ENCODE measurements at places on chromosomes 12 and 14. TPM values are rescaled to one million over a fixed set of nuclear protein-coding genes. Genes with fewer than 3 reads are reported as not detected.

ALG10B gene
- total RNA-seq: 10.9 TPM

KRT74 gene
- not detected for total RNA-seq

PROX2 gene
- 1.5 TPM for total RNA-seq

PAPLN gene
- 0.36 TPM for total RNA-seq

RTL1 gene
- total RNA-seq: not detected

PTPN21 gene
- 0.16 TPM for total RNA-seq

PLXNC1 gene
- 6.0 TPM for total RNA-seq

CCDC177 gene
- not detected for total RNA-seq

SLC25A29 gene
- total RNA-seq: 6.5 TPM

- no peaks in the 10 kb centered on the region for H3K27me3 ChIP-seq
- no peaks in the 10 kb centered on the region for H3K36me3 ChIP-seq
- H3K27ac ChIP-seq: no peak overlapping the region
These were observed 8.4 kb upstream of the ACVRL1 start for GRCh38 chr12:51898937-51899336.

- no peaks in the 10 kb centered on the region for H3K27me3 ChIP-seq
- DNase-seq: no peak
- H3K36me3 ChIP-seq: no peaks in the 10 kb centered on the region
These were observed 332.7 kb upstream of the NOVA1 start for GRCh38 chr14:26930576-26930975.

GRCh38 chr12:93348575-93349435, 28.9 kb upstream of the NUDT4 start:
- no peaks in the 10 kb centered on the region for H3K4me1 ChIP-seq
- no peak for DNase-seq
- H3K36me3 ChIP-seq: no peaks in the 10 kb centered on the region
- no peak overlapping the region for H3K27ac ChIP-seq

GRCh38 chr14:38285962-38286361, 30.1 kb upstream of the CLEC14A start:
- peaks cover 46% of the 10 kb centered on the region for H3K27me3 ChIP-seq
- no peak overlapping the region for H3K4me3 ChIP-seq
- no peaks in the 10 kb centered on the region for H3K36me3 ChIP-seq
- DNase-seq: no peak
- no peak overlapping the region for H3K27ac ChIP-seq

GRCh38 chr12:47071241-47071852, 8.1 kb upstream of the PCED1B start:
- no peak overlapping the region for H3K4me3 ChIP-seq
- no peak for DNase-seq
- H3K27ac ChIP-seq: no peak overlapping the region
- H3K4me1 ChIP-seq: peaks cover 31% of the 10 kb centered on the region
- H3K27me3 ChIP-seq: no peaks in the 10 kb centered on the region

DNA sequence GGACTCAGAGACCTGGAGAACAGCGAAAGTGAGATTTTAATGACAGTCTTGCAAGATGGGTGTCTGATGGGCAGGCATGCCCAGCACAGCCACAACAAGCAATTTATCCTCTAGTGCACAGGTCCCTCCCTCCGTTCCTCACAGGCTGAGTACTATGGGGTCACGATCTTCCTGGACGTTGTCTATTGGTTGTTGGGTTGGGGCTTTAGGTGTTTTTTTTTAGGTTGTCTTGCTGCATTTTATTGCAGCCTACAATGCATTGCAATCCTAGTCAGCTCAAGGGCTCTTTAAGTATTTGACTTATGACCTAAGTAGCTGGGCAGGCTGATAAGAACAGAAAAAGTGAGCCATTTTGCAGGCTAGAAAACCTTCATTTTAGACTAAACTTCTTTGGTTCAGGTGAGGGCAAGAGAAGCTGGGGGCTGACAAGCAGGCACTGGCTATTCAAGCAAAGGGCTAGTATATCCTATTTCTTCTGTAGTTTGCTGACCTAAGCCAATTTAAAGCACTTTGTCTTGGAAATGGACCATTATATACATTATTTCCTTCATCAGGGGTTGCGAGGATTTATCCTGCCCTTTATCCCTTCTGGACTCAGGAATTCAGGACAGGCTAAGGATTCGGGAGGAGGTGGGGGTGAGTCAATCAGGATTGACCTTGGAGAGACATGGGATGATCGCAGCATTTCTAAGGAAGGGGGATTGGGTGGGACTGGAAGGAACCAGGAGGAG, 6.0 kb downstream of the KRT7 start:
- H3K27me3 ChIP-seq: peaks cover 13% of the 10 kb centered on the region
- peaks cover 12% of the 10 kb centered on the region for H3K4me1 ChIP-seq
- no peak overlapping the region for H3K27ac ChIP-seq
- no peaks in the 10 kb centered on the region for H3K36me3 ChIP-seq

DNA sequence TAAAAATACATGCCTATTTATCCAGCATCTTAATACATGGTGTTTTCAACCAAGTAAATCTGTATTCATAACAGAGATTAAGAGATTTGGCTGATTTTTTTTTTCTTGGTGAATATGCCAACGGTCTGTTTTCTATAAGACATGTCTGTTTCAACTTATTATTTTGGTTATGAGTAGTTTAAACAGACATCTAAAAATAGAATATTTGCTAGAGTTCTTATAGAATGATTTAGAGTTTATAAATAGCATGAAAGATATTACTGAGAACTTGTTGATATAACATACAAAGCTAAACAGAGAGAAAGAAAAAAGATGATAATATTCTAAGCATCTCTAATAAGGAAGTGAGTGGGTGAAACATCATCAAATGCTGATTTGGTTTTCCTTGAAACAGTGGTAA, 199.9 kb downstream of the CCDC91 start:
- H3K4me1 ChIP-seq: peaks cover 8% of the 10 kb centered on the region
- H3K27me3 ChIP-seq: no peaks in the 10 kb centered on the region
- no peak overlapping the region for H3K27ac ChIP-seq
- no peak overlapping the region for H3K4me3 ChIP-seq
- peaks cover 53% of the 10 kb centered on the region for H3K36me3 ChIP-seq
- no peak for DNase-seq

DNA sequence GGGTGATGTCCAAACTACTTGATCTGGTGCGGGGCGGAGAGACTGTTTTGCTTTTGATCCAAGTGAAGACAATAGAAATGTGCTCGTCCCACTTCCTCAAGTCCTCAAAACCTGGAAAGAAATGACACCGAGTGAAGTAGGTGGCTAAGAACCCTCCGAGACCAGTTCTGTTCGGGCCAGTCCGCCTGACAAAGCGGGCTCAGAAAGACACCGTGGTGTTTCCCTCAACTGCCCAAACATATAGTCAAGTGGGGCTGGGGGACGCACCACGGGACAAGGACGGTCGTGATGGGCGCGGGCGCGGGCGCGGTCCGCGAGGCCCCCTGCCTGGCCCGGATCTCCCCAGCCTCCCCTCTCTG, 1.6 kb downstream of the PHLDA1 start:
- peaks cover 6% of the 10 kb centered on the region for H3K27me3 ChIP-seq
- peak overlapping the region; percentile 98 for H3K27ac ChIP-seq
- peak overlapping the region; percentile 98 for H3K4me3 ChIP-seq
- no peak for DNase-seq
- peaks cover 49% of the 10 kb centered on the region for H3K4me1 ChIP-seq

DNA sequence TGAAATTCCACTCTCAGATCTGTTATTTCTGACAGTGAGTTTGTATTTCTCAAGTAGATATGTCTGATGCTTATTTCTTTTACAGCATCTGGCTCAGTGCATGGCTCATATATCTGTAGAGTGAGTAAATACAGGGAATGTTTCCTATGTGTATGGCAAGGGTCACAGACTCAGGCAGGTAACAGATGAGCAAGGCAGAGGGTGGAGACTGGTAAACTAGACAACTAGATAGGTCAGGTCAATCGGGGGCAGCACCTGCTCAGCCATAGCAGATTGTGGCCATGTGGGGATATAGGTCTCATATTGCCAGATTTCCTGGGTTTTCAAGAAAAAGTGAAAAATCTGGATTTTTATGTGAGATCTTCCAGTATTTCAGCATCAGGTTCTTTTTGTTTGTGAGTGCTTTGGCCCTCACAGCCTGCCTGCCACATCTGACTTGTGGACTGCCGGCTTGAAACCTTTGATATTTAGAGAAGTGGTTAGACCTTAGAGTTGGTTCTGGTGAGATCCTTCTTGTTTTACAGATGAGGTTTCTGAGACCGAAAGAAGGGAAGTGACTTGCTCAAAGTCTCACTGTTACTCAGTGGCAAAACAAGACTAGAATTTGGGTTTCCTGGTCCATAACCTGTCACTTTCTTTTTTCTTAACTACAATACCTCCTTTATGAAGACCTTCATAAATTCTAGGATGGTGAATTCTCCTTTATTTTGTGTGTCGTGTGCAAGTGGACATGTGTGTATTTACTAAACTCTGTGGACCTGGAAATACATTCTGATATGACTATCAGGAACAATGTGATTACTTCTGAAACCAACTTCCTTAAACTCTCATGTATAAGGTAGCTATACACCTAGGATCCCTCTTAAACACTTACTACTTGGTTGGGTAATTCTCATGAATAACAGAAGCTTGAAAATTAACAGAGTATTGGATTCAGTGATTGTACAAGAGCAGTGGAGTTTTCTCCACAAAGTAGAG, 34.4 kb downstream of the PROX2 start:
- H3K4me3 ChIP-seq: peak overlapping the region; percentile 23
- H3K36me3 ChIP-seq: peaks cover 11% of the 10 kb centered on the region
- H3K27me3 ChIP-seq: no peaks in the 10 kb centered on the region
- H3K4me1 ChIP-seq: peaks cover 62% of the 10 kb centered on the region
- DNase-seq: peak; percentile 23

GRCh38 chr12:38543151-38543550, 226.6 kb downstream of the ALG10B start:
- H3K4me3 ChIP-seq: no peak overlapping the region
- H3K4me1 ChIP-seq: no peaks in the 10 kb centered on the region
- H3K27ac ChIP-seq: no peak overlapping the region
- no peaks in the 10 kb centered on the region for H3K27me3 ChIP-seq

DNA sequence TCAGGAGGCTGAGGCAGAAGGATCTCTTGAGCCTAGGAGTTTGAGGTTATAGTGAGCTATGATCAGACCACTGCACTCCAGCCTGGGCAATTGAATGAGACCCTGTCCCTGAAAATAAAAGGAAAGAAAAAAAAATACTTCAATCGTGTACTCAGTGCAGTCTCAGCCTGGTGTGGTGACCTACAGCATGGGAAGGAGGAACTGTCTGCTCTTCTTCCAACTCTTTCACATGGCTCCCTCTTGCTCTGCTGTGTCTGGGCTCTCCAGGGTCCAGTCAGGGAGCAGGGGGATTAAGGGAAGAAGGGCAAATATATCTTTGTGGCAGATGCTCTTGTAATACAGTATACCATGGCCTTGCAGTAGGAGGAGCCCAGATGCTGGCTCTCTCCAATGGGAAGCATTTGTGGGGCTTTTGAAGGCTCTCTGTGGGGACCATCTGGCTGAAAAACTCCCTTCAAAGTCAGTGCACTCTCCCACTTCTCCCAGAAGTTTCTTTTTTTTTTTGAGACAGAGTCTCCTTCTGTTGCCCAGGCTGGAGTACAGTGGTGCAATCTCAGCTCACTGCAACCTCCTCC, 76.6 kb upstream of the TMPO start:
- DNase-seq: no peak
- H3K27ac ChIP-seq: no peak overlapping the region
- H3K27me3 ChIP-seq: peaks cover 40% of the 10 kb centered on the region
- H3K4me1 ChIP-seq: peaks cover 2% of the 10 kb centered on the region
- no peaks in the 10 kb centered on the region for H3K36me3 ChIP-seq
